ENCODE measurements at places on chromosomes 7 and 10. TPM values are rescaled to one million over a fixed set of nuclear protein-coding genes. Genes with fewer than 3 reads are reported as not detected.
A peak's percentile ranks its signal among the peaks of the same experiment; 100 is the strongest.

DNA sequence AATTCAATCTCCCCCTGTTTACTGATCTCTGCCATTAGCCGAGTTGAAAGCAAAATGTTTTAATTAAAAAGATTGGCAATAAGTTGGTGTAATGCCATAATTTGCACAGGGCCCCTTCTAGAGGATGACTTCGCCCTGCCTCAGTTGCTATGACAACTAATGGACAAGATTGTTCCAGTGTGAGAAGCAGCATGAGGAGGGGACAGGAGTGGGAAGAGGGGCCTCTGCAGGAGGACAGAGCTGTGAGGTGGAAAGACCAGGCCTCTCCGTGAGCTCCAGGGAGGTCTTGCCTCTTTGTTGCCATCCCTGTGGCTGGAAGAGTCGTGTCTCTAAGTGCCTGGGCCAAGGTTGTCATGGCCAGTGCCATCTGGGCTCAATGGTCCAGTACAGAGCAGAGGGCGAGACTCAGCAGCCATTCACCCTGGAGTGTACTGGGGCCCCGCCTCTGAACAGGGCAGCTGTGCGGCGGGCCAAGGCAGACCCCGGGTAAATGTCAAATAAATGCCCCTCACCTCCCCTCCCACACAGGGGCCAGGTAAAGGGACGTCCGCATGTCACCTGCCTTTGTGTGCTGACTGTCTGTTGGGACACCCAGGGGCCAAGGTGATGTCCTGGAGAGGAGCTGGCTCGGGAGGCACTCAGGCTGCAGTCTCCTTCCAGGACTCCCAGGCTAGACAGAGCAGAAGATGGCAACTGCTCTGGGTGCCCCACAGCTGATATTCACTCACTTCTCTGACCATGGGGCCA lies 97.0 kb upstream of the RET start:
- no peak for DNase-seq

DNA sequence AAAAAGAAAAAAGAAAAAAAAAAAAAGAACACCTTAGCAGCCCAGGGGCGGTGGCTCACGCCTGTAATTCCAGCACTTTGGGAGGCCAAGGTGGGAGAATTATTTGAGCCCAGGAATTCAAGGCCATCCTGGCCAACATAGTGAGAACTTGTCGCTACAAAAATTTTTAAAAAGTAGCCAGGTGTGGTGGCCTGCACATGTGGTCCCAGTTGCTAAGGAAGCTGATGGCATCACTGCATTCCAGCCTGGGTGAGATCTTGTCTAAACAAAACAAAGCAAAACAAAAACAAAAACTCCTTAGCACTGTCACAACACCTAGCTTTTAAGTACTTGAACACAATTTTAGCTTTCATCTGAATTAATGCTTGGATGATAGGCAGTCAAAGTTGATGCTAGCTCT lies 86.3 kb upstream of the MKLN1 start:
- no peak for DNase-seq

- DNase-seq: peak; percentile 87
Observed at GRCh38 chr10:25493122-25493893, 318.5 kb downstream of the GPR158 start.

GRCh38 chr10:4767033-4767814 lies 58.8 kb upstream of the AKR1E2 start:
- peak; percentile 78 for DNase-seq

DNA sequence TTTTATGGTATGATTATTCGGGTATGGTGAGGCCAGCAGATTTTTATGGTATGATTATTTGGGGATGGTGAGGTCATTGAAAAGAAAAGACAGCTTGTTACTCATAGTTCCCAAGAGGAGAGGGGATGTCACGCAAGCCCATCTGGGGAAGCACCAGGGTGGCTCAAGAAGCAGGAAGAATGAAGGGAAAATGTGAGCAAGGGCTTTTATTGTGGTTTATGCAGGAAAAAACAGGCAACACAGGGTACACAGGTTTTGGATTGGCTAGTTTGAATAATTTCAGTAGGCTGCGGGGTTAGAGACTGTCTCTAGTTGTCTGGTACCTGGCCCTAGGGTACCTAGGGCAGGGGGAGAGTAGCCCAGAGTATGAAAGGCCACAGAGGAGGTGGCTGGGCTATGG lies 26.8 kb upstream of the DGKI start:
- DNase-seq: peak; percentile 78

GRCh38 chr7:12951397-12951801 lies 264.0 kb downstream of the ARL4A start:
- peak; percentile 42 for DNase-seq

GRCh38 chr10:44012921-44013320 lies 364.2 kb upstream of the ZNF32 start:
- no peak for DNase-seq

GRCh38 chr7:34133983-34134782 lies 228.8 kb downstream of the BMPER start:
- peak; percentile 87 for DNase-seq

DNA sequence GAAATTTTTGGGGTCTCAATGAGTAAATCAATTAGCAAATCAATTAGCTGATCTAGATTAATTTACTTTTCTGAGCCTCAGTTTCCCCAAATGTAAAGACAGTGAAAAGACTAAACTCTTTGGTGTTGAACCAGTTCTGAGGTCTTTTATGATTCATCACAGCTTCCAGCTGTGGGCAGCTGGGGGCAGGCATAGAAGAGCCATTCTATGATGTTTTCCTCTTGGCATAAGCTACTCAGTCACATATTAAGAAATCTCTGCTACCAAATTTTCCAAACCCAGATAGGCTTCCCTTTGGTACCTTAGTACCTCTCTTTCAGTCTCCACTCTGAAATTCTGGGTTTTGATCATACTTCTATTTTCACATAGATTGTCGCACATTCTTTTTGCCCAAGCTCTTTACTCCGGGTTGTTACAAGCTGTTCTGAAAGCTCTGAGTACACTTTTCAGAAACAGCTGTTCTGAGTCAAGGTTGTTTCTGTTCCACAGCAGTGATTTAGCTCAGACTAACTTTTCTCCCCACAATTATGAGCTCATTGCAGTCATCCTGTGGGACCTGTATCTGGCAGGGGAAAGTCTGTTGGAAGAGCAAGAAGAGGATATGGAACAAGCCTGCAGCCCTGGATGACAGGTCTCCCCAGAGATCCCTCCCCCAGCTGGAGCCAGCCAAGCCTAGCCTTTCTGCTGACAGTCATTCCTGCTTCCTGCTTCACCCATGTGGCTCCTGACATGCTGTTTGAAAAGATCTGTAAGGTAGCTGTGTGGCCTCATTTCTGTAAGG lies 599.6 kb upstream of the GHITM start:
- no peak for DNase-seq

GRCh38 chr10:88901206-88901983 lies 21.4 kb downstream of the STAMBPL1 start:
- DNase-seq: peak; percentile 44

DNA sequence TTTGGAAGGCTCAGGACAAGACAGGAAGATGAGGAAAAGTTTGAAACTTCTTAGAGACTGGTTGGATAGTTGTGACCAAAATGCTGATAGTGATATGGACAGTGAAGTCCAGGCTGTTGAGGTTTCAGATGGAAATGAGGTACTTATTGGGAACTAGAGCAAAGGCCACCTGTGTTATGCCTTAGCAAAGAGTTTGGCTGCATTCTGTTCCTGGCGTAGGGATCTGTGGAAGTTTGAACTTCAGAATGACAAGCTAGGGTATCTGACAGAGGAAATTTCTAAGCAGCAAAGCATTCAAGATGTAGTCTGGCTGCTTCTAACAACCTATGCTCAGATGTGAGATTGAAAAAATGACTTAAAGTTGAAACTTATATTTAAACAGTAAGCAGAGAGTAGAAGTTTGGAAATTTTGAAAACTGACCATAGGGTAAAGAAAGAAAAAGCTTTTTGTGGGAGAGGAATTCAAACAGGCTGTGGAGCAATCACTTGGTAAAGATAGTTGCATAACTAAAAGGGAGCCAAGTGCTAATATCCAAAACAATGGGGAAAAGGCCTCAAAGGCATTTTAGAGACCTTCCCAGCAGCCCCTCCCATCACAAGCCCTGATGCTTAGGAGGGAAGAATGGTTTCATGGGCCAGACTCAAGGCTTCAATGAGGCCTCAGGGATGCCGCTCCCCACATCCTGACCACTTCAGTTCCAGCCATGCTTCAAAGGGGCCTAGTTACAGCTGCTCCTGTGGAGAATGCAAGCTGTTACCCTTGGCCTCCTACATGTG lies 415.1 kb downstream of the INHBA start:
- DNase-seq: peak; percentile 11

- peak; percentile 74 for DNase-seq
Observed at GRCh38 chr10:16853201-16853600, 36.0 kb upstream of the RSU1 start.

Gene CRHR2
- total RNA-seq: not detected

Gene TFPI2
- total RNA-seq: 267 TPM

Gene TRPV6
- total RNA-seq: not detected

Gene TMEM130
- 0.12 TPM for total RNA-seq

- no peak for DNase-seq
Observed at GRCh38 chr7:1710936-1711335, 40.9 kb downstream of the ELFN1 start.

GRCh38 chr7:1942941-1943289 lies 272.8 kb downstream of the ELFN1 start:
- no peak for DNase-seq

GRCh38 chr10:29470843-29471543 lies 163.8 kb downstream of the SVIL start:
- DNase-seq: no peak

DNA sequence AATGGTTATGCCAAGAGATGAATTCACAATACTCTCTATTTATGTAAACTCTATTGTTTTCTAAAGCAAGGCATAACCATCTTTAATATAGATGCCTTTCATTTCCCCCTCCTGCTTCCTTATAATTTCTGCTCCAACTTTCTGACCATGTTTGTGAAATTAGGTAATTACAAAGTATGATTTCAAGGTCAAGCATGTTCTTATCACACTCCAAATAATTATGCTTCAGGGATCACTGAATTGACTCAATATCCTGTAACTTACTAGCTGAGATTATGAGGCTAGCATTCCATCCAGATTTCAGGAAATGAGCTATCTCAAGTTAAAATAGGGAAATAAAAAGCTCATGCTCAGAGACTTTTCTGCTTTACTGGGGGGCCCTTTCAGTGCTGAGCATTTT lies 655.9 kb upstream of the IGFBP3 start:
- no peak for DNase-seq

Gene IPMK
- total RNA-seq: 10.7 TPM

GRCh38 chr7:82275342-82275741 lies 168.2 kb downstream of the CACNA2D1 start:
- no peak for DNase-seq

DNA sequence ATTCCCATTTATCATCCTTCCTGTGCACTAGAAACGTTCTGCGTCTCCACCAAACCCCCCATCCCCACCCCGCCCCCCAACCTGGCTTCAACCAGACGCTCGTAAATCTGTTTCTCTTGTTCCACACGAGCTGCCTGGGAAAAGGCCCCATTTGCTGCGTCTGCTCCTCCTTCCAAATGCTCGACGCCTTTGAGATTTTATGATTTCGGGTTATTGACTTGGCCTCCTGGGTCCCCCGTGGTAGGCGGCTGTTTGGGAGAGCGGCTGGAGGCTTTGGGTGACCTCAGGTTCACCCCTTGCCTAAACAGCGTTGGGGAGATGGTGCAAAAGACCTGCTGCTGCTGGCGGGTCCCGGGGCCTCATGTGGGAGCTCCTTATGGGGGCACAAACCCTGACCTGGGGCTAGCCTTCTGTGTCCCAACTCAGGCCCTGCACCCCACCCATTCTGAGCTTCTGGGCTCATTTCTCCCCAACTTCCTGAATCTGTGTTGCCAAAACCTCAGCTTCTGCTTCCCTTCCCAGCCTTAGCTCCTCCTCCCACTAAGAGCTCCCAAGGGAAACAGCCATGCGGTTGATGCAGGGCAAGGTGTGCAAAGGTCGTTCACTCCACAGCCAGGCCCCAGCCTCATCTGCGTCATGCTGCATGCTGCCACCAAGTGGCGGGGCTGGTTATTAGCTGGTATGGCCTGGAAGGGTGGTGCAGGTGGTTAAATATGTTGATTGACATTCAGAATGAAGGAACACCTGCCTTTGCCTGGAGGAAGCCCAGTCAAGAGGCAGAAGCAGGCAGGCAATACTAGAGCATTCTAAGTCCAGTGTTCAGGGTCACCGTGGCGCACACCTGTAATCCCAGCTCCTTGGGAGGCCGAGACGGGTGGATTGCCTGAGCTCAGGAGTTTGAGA lies 49.1 kb upstream of the ELN start:
- DNase-seq: peak; percentile 51

Gene RTKN2
- 9.9 TPM for total RNA-seq

DNA sequence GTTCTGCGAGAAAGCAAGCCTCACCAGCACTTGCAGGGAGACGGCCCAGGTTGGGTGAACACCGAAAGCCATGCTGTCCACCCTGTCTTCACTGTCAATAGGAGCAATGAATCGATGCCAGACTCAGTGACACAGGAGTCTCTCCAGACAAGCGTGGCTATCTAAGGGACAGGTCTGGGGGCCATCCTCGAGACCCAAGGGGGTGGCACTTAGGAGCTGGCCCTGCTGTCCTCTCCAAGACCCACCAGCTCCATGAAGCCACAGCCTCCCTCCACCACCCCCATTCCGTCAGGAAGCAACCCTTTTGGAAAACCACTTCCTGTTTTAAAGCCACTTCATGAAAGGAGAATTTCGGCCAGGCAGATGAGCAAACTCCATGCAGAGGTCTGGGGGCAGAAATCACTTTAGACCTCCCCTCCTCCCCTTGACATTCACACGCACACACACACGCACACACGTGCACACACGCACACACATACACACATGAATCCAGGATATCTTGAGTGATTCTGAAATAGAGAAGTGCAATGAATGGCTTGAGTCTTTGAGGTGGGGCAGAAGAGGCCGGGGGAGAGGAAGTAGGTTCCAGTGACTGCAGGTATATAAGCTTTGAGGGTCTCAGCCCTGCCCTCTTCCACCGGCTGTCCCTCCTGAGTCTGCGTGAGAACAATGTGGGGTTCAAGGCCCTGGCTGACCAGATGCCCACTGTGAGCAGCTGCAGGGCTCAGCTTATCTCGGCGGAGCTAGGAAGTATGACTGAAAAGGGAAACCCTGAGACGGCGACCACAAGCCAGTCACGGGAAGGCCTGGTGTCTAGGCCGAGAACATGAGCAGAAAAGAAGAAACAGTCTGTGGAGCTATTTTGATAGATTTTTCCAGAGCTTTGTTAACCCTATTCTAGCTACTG lies 25.0 kb downstream of the RGS10 start:
- DNase-seq: peak; percentile 57

GRCh38 chr7:102188746-102189145 lies 97.9 kb upstream of the SH2B2 start:
- DNase-seq: no peak

Gene MCM7
- total RNA-seq: 221 TPM

GRCh38 chr10:13528875-13529713 lies at the start of gene BEND7:
BEND7 (minus strand) TSS chr10:13529014; CDS start chr10:13528533, 481 bp downstream.
- DNase-seq: no peak

DNA sequence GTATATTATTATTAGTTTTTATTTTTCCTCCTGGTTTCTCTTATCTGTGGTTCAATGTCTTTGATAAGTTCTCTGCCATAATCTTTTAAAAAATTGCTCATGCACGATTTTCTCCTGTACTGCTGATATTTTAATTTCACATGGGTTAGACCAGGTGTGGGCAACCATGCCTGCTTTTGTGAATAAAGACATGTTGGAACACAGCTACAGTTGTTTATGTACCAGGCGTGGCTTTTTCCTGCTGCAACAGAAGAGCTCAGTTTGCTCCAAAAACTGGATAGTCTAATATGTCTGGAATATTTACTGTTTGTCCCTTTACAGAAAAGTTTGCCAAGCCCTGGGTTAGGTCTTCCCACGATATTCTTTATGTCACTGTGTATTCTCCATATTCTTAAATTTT lies 105.2 kb downstream of the VWC2 start:
- DNase-seq: no peak

Gene TMEM270
- total RNA-seq: not detected
